Stimulated activated naive CD8-positive, alpha-beta T cell treated with anti-CD3 and anti-CD28 coated beads, Interleukin-15, amount 100 ng/mL, for 72 hours (primary cell): ENCODE measurements at places on chromosomes 5 and 9.
A peak's percentile ranks its signal among the peaks of the same experiment; 100 is the strongest.

DNA sequence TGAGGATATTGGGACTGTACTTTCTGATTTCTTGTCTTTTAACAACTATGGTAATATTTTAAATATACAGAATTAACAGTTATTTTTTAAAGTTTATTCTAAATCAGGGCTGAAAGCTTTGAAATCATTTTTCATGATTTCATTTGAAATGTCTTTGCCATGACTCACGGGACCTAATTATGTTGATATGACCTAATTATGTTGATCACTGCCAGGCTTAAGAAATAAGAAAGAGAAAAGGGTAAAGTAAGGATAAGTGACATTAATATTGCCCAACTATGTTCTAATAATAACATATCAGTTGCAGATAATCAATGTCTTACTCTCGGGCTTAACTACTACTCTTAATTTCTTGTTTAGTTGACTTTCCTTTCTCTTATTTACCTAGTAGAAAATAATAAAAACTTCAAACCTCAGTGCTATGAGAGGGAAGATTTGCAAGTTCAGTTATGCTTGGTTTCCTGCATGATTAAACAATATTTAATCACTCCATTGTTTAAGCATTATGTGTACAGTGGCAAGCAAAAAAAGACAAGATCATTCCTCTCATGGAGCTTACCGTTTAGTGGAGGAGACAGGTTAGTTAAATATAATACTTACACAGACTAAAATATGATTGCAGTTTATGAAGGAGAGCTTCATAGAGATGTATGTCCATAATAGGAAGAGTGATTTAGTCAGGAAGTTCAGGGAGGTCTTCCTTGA is 67.0 kb upstream of the EIF4EBP3 start:
- no peak for DNase-seq

GRCh38 chr5:165232509-165233028 is 1727.2 kb downstream of the MAT2B start:
- DNase-seq, result no peak

- DNase-seq, result no peak
Observed at GRCh38 chr5:21689587-21689986, 1163.6 kb downstream of the CDH12 start.

DNA sequence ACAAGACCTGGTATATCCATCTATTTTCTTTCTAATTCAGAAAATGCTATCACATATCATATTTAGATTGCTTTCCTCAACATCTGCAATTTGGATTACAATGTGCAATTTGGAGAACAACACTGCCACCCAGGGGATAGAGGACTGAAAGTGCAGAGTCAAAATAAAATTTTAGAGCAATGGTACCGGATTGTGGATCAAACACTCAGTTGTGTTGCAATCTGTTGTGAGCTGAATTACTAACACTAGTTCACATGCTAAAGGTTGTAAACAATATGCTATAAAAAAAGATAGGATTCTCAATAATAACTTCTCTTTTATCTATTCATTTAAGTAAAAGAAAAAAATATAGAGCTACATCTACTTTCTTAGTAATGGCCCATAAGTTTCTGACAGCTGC is 11.9 kb upstream of the SRFBP1 start:
- DNase-seq, result no peak

GRCh38 chr5:177966839-177967166 is 29.2 kb downstream of the PROP1 start:
- no peak for DNase-seq

GRCh38 chr5:41510176-41510831 is at the start of gene PLCXD3:
TSS of gene PLCXD3 (minus strand) at chr5:41510601. CDS start at chr5:41510526, 75 bp downstream.
- DNase-seq, result no peak

- peak; percentile 59 for DNase-seq
Observed at GRCh38 chr5:95846554-95847260, 24.2 kb upstream of the GLRX start.

DNA sequence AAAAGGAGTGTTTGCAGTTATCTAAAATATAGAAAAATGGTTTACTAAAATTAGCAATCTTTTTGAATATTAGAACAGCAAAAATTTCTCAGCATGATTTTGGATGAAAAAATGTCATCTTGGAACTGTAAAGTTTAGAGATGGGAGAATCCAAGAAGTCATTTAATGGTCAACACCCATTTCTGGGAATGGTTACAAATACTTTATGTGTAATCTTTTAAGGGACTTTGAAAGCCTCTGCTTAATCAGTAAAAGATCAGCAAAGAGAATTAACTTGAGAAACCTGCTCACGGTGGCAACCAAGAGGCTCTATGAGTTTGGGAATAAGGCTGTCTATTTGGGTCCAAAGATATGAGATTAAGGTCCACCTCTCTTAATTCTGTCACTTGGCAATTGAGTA is 13.0 kb downstream of the C1QTNF3 start:
- no peak for DNase-seq

- DNase-seq, result no peak
Observed at GRCh38 chr5:11973469-11973868, 69.2 kb upstream of the CTNND2 start.

- peak; percentile 18 for DNase-seq
Observed at GRCh38 chr5:78899922-78900362, 85.2 kb downstream of the ARSB start.

GRCh38 chr9:13479096-13479495 is 199.6 kb upstream of the MPDZ start:
- no peak for DNase-seq

GRCh38 chr5:36875790-36876298 is 725 bp upstream of the NIPBL start:
- DNase-seq, result peak; percentile 80

- peak; percentile 31 for DNase-seq
Observed at GRCh38 chr9:129698254-129698757, 32.9 kb downstream of the PRRX2 start.

GRCh38 chr9:136734837-136735496 is 7.8 kb downstream of the LCN10 start:
- DNase-seq, result no peak

- no peak for DNase-seq
Observed at GRCh38 chr9:75422944-75423522, 334.7 kb downstream of the OSTF1 start.
